ENCODE measurements at places on chromosomes 1 and 21.

GRCh38 chr1:29531596-29531995 lies 295.3 kb downstream of the PTPRU start:
- DNase-seq = no peak

GRCh38 chr1:37137014-37137413 lies 102.7 kb upstream of the GRIK3 start:
- no peak for DNase-seq

DNA sequence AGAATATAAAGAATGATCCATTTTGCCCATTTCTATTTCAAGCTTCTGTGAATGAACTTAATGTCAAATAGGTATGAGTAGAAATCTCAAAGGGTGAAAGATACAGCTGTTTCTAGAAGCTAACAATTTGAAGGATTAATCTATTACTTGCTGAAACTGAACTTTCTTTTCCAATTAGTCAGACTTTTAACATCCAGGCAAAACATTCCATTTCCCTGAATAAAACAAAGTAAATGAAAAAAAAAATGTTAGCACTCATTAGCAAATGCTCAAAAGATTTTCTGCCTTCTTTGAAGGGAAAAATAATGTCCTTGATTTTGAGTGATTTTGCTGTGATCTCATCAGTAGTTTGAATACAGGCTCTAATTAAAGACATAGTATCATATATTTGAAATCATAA lies 447.6 kb upstream of the PRMT6 start:
- no peak for DNase-seq

DNA sequence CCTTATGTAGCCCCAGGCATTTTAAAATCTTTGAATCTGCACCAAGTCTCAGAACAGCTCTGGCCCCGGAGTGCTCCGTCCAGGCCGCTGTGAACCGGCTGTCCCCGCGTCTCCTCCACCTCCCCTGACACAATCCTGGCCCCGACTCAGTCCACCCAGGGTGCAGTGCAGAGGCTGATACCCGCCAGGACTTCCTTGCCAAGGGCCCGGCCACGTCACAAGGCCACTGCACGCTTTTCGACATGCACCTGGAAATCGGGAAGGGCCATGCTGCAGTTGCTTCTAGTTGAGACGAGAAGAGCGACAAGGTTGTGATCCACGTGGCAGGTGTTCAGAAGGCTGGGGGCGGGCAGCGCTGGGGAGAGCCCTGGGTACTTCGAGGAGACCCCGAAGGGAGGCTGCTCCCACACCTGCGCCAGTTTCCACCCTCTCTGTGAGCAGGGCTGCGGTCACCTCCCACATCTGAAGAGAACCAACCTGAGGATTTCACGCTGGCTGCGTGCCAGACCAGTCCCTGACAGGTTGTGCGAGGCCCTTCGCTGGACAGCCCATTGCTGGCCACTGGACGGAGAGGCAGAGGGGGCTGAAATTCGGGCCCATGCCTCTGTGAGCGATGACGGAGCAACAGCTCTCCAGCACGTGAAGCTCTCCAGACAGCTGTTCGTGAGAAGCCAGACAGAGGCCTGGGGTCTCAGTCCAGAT lies 6.7 kb downstream of the VWA1 start:
- no peak for DNase-seq

DNA sequence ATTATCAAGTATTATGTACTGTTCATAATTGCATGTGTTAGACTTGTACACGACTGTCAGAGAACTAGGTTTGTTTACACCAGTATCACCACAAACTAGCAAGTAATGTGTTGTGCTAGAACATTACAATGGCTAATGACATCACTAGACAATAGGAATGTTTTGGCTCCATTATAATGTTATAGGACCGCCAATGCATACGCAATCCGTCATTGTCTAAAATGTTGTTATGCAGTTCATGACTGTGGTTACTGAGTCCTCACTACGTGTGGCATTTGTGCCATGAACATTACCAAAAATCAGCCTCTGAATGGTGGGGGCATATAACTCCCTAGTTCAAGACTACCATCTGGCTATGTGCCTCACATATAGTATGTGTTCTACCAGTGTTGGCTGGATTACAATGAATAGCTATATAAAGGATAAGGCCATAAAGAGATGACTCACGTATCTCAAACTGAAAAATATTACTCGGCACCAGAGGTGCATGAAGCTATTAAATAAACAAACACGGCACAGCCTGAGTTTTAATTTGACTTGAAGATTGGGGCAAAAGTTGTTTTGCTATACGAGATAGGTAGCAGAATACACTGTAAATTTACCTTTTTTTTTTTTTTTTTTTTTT lies 89.1 kb upstream of the COL24A1 start:
- DNase-seq = no peak

GRCh38 chr1:233554037-233554436 lies 59.9 kb upstream of the KCNK1 start:
- DNase-seq = no peak

- DNase-seq = no peak
Observed at GRCh38 chr21:42780617-42781016, 98.7 kb downstream of the WDR4 start.

GRCh38 chr1:152148981-152149380 lies 10.0 kb downstream of the RPTN start:
- DNase-seq = no peak

DNA sequence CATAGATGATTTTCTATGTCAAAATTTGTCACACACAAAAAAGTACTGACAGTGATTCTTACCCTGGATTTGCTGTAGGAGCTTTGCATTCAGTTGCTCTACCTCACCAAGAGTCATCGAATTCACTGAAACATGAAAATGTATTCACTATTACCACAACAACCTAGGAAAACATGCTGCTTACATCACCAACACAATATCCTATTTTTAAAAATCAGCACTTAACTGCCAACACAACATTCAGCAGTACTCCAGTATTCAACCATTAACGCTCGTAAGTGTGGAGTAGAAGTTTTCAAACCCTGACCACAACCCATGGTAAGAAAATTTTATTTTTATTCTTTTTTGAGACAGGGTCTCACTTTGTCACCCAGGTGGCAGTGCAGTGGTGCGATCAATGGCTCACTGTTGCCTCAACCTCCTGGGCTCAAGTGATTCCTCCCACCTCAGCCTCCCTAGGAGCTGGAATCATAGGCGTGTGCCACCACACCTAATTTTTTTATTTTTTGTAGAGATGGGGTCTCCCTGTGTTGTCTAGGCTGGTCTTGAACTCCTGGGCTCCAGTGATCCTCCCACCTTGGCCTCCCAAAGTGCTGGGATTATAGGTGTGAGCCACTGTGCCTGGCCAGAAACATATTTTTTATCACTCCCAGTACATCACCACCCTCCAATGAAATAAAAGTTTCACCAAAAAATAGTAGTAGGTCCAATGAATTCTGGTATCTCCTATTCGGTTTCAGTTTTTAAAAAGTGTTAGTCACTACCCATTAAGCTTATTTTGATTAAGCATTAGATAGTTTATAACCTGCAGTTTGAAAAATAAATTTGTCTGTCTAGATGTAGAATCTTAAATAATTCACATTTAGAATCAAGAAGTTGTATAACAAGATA lies 23.8 kb downstream of the C21orf91 start:
- no peak for DNase-seq

DNA sequence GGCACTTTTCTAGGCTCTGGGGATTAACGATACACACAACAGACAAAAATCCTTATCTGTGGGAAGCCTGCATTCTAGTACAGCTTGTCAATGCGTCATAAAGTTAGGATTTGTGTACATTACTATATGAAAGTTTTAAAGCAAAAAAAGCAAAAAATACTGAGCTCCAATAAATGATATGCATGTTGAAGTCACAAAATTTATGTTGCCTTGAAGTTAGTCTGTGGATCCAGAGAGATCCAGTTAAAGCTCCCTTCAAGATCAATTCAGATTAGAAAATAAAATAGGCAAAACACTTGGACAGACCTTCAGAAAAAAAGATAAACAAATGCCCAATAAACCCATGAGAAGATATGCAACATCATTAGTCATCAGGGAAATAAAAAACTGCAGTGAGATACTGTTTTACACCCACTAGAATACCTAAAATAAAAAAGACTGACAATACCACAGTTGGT lies 33.1 kb upstream of the KCNQ4 start:
- no peak for DNase-seq

DNA sequence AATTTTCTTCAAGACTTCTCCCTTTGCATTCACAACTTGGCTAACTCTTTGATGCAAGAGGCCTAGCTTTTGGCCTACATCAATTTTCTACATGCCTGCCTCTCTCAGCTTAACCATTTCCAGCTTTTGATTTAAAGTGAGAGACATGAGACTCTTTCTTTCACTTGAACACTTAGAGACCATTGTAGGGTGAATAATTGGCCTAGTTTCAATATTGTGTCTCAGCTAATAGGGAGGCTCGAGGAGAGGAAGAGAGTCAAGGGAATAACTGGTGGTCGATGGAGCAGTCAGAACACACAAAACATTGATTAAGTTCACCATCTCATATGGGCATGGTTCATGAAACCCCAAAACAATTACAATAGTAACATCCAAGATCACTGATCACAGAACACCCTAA lies 225.5 kb downstream of the TPR start:
- no peak for DNase-seq

All from cortex of kidney (tissue), 1 donor.